ENCODE measurements at places on chromosomes 3 and 15.

DNA sequence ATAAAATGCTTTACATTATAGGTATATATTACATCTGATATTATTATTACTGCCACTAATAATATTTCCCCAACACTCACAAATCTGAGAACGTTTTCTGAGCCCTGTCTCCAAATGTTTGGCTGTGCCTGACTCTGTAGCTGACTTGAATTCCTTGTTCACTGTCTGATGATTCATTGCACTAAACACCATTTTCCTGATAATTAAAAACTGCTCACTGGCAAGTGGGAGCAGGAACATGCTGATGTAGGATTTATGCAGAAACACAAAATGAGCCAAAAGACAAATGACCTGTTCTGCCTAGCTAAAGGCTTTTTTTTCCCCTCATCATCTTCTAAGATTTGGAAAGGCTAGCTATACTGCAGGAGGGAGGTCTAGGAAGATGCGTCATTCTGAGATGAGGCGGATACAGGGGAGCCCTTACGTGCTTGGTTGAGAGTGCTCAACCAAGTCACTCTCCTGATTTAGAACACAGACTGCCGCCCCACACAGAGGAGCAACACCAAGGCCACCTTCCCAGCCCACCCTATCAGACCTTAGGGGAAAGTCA is 380.7 kb downstream of the EPHB1 start:
- no peak for DNase-seq

DNA sequence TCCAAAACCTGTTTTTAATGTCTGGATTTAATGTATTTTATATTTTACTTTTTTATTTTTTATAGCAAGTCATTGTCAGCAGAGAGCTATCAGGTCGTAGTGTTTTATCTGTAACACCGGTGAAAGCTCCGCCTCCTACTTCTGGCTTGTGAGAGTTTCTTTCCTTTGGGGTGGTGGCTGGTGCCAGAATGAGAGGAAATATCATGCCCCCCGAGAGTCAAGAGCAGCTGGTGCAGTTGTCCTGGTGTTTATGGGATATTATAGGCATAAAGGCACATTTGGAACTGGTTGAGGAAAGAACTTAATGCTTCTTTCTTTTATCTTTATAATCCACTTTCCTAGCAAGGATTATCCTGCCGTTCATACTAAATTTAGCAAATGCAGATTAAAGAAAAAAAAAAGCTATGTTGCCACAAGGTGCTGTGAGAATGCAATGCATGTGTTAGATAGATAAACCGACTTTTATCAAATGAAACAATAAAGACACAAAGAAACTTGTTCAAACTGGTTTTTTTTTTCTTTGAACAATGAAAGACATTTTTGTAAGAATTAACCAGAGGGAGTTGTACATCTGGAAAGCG is 260.1 kb upstream of the PLSCR5 start:
- DNase-seq, result no peak

- DNase-seq, result no peak
Observed at GRCh38 chr15:31486906-31487695, 160.5 kb downstream of the KLF13 start.

GRCh38 chr3:14988988-14989394 is 41.6 kb downstream of the NR2C2 start:
- no peak for DNase-seq

- no peak for DNase-seq
Observed at GRCh38 chr15:95669146-95669922, 661.2 kb upstream of the NR2F2 start.

GRCh38 chr3:51400166-51400565 is 9.1 kb downstream of the RBM15B start:
- no peak for DNase-seq

- no peak for DNase-seq
Observed at GRCh38 chr15:90579213-90579612, 49.5 kb downstream of the CRTC3 start.

- DNase-seq, result no peak
Observed at GRCh38 chr3:30686176-30686575, 79.8 kb downstream of the TGFBR2 start.

- no peak for DNase-seq
Observed at GRCh38 chr3:15310491-15311370, 21.7 kb downstream of the SH3BP5 start.

GRCh38 chr3:138774529-138775253 is 60.0 kb downstream of the PIK3CB start:
- DNase-seq, result peak; percentile 8

GRCh38 chr15:85564686-85565085 is 184.3 kb downstream of the AKAP13 start:
- no peak for DNase-seq

DNA sequence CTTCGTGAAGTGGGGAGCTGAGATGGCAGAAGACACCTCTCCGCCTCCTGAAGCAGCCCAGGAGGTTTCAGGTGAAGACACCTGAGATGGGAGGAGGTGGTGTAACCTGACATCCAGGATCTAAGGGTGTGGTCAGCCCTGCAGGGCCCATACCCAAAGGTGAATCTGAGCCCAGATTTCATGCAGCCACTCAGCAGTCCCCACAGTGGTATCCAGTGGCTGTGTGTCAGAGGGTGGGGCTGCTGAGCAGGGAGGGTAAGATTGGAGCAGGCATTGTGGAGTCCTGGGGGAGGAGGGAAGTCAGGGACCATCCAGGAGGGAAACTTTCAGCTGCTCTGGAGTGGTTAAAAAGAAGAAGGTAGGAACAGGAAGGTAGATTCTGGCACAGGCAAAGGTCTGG is 46.0 kb upstream of the SMAD6 start:
- no peak for DNase-seq

GRCh38 chr3:155753038-155753639 is 8.3 kb upstream of the PLCH1 start:
- DNase-seq, result peak; percentile 31

DNA sequence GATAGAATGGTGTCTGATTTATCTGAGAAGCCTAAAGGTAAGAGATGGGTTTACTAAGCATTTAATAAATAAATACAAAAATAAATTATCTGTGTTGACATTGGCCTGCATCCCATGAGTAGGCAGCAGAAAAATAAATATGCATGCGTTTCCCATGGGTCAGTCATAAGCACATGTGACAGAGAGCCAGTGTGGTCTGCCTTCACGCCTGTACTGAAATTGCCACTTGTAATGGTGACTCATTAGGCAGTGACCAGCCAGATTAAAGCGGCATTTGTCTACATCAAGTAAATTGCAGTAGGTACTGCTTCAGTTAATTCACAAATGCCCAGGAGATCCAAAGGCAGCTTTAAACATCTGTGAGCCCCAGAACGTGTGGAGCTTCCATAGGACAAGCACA is 399.6 kb downstream of the NAALADL2 start:
- DNase-seq, result no peak

DNA sequence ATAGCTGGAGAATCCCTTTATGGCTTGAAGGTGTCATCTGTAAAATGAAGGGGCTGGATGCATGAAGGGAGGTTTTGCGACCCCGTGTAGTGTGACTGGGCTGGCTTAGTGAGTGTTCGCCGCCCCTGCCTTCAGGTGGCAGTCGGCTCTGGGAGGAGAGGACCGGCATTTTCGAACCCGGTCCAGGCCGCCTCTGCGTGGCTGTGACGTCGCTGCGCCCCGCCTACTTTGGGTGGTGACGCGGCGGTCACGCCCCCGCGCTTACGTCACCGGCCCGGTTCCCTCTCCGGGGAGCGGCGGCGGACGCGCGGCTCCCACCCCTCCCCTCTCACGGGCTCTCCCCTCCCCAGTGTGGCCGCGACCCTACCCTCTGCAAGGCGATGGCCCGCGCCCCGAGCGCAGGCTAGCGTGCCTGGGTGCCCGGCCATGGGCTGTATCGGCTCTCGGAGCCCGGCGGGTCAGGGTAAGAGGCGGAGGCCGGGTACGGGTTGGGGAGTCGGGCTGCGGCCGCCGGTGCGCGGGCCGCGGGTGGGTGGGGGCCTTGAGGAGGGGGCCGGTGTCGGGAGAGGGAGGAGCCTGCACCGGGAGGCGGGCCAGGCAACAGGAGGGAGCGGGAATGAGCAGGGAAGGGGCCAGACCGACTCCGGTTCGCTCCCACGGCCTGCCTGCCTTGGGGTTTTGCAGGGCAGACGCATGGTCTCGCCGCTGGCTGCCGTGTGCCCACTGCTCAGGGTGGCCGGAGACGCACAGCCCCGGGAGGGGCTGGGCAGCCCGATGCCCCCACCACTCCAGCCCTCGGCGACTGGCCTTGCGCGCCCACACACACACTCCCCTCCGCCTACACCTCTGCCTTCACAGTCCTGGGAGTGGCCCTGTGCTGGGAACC is 1.5 kb upstream of the FAM131A start:
- DNase-seq, result peak; percentile 15
